ENCODE measurements at places on chromosomes 13 and 19.

DNA sequence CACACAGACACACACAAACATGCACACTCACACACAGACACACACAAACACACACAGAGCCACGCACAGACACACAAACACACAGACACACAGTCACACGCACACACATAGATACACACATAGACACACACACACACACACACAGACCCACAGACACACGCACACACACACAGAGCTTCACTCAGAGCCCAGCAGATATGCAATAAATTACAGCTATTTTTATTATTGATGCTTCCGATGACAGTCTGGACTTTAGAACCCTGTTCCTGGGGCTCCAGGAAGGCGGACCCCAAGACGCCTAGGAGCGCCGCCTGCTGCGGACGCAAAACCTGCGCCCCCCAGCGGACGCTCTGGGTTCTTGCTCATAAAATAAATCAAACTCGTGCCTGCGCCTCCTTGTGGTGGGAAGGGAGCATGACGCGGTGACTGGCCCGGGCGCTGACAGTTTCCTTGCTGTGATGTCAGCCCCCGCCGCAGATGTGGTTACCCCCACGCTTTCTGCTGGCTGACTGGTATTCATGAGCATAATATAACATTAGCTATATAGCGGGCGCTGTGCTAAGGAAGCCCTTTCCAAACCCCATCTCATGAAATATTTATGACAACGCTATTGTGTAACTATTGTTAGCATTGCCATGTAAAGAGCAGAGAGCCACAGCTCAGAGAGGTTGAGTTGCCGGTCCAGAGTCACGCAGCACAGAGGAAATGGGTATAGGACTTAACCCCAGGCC, 64.4 kb upstream of the TM9SF2 start:
- peak; percentile 93 for DNase-seq

DNA sequence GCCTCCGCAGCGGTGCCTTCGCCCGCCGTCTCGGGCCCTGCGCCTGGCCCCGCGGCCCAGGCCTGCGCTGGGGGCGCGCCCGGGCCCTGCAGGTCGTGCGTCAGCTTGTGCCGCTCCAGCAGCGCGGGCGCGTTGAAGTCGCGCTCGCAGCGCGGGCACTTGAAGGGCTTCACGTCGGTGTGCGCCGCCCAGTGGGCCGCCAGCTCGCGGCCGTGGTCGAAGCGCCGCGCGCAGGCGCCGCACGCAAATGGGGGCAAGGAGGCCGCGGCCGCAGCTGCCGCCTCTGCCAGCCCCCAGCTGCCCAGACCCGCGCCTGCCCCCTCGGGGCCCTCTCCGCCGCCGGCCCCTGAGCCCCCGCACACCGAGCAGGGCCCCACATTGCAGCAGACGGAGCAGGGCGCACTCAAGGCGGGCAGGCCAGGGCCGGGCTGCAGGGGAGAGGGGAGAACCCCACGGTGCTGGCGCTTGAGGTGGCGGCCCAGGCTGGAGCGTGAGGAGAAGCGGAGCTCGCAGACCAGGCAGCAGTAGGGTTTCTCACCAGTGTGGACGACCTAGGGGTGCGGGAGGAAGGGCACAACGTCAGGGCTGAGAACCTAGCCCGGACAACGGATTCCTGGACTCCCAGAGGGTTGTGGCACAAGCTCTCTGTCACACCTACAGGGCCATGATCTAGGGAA, 6.1 kb downstream of the FIZ1 start:
- DNase-seq: no peak

DNA sequence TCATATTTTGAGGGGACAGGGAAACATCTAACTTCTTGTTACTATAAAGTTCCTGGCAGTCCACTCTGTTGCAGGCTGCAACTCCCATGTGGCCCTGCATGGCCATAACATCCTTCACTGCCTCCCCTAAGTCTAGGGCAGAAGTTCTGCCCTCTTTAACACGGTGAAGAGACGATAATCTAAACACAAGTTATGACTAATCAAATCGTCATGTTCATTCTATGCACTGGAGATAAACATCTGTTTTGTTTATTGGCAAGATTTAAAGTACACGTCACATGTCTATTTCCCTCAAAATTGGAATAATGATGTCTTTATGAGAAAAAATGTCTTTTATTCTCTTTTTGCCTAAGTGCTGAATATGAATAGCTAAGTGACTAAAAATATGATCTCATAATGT, 1629.4 kb downstream of the PCDH9 start:
- no peak for DNase-seq

- DNase-seq: no peak
Observed at GRCh38 chr19:40908976-40909375, 26.9 kb upstream of the CYP2A7 start.

GRCh38 chr13:25973085-25973484, 78.7 kb downstream of the SHISA2 start:
- DNase-seq: no peak

All from stimulated activated CD4-positive, alpha-beta T cell treated with anti-CD3 and anti-CD28 coated beads, Interleukin-12 subunit alpha, Interleukin-12 subunit beta, amount 100 ng/mL, for 48 hours (primary cell).